LNCaP clone FGC (cell line): ENCODE measurements at places on chromosomes 13 and 19.

- no peak for DNase-seq
These were observed 1690.7 kb downstream of the SLITRK5 start for GRCh38 chr13:89361909-89362308.

GRCh38 chr13:53200498-53201453 lies 172.2 kb downstream of the OLFM4 start:
- DNase-seq = no peak

- DNase-seq = no peak
These were observed 24.2 kb downstream of the CEBPG start for GRCh38 chr19:33397536-33398360.

- DNase-seq = no peak
These were observed 17.7 kb downstream of the CEACAM8 start for GRCh38 chr19:42577016-42577415.

DNA sequence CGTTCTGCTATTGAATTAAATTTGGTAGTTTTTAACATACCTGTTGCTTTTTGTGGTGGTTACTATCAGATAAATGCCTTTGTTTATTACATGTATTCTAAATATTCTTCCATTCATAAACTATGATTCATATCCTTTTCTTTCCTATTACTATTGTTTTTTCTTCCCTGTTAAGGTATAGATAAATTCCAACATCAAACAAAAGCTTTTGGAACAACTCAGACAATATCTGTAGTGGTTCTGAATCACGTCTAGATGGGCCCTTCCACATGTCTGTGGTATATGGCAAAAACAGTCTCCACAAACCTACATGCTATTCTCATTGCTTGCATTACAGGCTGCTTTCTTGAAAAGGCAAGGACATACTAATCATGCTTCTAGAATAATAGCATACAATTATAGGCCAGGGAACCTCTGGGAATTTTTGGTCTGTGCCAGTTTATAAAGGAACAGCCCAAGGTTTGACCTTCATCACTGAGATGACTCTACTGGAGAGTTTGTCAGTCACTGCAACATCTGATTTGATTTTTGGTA lies 6.4 kb downstream of the LRCH1 start:
- DNase-seq = no peak

GRCh38 chr13:99973808-99974185 lies 2.2 kb upstream of the ZIC5 start:
- DNase-seq = no peak

DNA sequence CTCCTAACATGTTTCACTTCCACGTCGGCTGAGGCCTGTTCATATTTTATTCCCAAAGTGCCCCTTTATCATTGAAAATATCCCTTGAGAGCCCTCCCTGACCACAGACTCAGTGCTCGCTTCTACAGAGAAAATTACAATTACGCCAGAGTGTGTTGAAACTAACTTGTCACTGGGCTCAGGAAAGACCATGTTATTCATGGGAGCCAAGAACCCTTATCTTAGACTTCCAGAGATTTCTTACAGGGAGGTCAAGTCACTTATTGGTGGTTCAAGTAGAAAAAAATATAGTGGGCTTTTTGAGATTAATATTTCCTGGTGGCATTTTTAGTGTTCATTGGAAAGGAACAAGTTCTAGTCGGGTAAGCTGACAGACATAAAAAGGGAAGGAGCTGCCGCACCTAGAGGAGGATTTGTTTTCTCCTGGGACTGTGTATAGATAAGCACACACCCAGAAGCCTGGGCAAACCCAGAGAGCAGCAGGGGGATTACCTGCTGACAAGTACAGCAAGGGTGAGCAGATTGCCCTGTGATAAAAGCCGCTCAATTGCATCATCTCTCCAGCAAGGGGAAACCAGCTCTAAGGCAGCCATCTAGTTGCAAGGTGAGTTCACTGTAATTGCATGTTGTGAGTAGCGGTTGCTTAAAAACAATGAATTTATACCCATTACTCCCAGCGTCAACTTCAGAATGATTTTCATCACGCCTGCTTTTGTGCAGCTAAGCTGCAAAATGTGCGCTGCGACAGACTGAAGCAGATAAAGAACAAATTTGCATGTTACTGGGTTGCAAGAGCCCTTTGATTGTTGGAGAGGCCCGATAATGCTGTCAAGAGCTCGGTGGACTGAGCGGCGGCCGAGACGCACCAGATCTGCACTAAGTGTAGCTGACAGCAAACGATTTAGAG lies 46.2 kb downstream of the DCT start:
- no peak for DNase-seq

- no peak for DNase-seq
These were observed 73.1 kb downstream of the ABCC4 start for GRCh38 chr13:95228130-95228529.

DNA sequence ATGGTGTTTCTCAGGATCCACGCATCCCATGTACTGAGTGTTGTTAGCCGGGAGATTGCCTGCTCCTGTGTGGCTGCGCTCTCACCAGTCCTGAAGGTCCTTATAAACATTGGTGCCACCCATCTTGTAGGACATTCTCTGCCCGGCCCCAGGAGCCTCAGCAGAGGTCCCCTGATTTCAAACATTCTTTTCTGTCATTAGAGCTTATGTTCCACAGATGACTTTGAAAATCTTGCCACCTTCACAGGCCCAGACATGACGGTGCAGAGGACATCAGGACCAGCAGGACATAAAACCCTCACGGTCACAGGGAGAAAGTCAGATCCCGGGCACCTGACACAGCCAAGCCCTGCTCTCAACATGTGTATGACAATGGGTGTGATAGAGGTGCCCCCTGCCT lies 33.2 kb upstream of the PEPD start:
- DNase-seq = no peak

DNA sequence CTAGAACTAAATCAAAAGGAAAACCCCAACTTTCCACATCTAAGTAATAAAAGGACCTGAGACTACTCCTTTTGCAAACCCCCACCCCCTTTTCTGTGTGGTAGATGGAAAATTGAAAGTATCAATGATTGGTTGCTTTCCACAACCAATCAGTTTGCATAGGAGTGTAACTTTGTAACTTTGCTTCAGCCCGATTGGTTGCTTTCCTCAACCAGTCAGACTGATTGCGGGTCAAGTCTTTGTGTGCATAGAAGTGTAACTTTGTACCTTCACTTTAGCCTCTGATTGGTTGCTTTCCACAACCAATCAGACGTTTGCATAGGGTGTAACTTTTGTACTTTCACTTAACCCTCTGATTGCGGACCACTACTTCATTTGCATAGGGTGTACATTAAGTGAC lies 8.0 kb upstream of the B3GLCT start:
- no peak for DNase-seq

GRCh38 chr19:45779231-45780145 lies 2.8 kb downstream of the DMPK start:
- peak; percentile 39 for DNase-seq

- DNase-seq = no peak
These were observed at the start of gene SERP2 for GRCh38 chr13:44373601-44374347. SERP2 (plus strand) TSS chr13:44373824; CDS start chr13:44374026, 202 bp downstream.

DNA sequence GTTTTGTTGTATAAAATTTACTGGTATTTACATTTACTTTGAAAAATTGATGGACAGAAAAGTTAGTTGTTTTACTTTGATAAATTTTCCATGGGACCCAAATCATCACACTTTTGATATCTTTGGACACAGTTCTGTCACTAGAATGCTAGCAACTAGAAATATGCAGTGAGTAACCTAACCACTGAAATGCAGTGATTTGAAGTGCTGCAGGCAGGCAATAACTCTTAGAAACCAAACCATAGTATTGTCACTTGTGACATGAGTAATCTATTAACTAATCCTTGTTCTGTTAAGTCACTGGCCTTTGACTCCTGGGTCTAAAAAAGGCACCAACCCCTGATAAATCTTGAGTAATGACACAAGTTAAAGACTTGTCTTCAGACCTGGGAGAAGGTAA lies 620.0 kb upstream of the ATXN8OS start:
- no peak for DNase-seq

DNA sequence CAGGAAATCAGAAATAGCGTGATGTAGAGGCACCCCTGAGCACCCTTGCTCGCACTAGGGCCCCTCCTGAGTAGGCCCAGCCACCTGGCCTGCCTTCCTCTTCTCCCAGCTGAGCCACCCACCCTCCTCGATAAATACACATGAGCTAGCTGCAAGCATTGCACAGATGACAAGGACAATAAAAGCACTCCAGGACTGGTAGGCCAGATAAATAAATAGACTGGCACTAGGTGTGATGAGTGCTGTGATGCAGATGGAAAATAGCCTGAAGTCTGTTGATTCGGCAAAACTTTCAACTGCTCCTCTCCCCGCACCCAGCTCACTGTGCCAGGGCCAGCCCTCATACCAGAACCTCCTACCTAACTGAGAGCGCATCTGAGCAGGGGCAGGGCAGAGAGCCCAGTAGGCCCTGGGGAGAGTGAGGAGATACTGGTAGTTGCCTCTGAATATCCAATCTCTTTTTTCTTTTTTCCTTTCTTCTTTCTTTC lies 54.5 kb upstream of the GPI start:
- DNase-seq = peak; percentile 96

DNA sequence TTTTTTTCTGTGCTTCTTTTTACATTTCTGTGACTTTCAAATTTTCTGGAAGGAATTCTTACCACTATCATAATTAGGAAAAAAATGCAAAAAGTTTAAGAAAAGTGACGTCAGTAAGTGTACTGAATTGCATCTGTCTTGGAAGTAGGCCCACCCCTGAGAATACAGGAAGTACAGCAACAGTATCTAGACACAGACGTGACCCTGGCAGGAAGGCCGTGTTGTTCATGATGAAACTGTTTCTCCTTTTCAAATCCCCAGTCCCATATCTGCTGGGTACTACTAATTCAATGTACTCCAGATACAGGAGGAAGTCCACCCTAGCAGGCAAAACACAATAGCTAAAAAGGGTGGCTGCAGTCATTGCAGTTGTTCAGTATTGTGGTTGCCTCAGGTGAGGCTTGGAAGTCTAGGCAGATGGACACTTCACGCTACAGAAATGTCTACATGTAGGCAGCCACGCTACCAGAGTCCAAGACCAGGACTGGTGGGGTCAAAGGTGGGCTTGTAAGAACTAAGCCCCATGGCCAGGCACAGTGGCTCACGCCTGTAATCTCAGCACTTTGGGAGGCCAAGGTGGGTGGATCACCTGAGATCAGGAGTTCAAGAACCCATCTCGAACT lies 49.6 kb upstream of the MED4 start:
- no peak for DNase-seq

GRCh38 chr13:21011378-21011777 lies 50.0 kb downstream of the LATS2 start:
- DNase-seq = no peak

DNA sequence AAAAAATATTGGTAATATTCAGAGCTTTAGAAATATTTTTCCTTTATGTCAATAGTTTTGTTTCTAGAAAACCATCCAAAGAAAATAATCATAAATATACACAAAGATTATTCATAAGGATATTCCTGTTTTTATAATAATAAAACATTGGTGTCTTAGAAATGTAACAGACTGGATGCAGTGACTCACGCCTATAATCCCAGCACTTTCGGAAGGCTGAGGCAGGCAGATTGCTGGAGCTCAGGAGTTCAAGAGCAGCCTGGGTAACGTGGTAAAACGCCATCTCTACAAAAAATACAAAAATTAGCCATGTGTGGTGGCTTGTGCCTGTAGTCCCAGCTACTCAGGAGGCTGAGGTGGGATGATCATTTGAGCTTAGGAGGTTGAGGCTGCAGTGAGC lies 106.8 kb downstream of the DHRS12 start:
- DNase-seq = no peak

- DNase-seq = no peak
These were observed 255.1 kb upstream of the SOX21 start for GRCh38 chr13:94967183-94968039.

DNA sequence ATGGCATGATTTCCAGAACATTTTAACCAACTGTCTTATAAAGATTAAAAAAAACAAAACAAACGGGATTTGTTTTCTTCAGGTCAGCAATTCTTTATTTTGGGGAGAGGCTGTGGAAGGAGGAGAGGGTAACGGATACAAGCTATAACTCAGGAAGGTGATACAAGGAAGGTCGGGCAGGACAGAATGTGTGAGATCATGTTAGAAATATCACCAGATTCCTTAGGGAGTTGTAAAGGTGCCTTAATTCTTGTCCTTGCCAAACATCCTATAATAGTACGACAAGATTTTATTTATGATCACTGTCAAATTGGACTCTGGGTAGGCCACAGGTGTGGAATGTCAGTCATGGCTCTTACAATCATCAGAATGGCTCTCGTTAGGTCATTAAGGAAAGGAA lies 503.1 kb downstream of the DIAPH3 start:
- DNase-seq = no peak

DNA sequence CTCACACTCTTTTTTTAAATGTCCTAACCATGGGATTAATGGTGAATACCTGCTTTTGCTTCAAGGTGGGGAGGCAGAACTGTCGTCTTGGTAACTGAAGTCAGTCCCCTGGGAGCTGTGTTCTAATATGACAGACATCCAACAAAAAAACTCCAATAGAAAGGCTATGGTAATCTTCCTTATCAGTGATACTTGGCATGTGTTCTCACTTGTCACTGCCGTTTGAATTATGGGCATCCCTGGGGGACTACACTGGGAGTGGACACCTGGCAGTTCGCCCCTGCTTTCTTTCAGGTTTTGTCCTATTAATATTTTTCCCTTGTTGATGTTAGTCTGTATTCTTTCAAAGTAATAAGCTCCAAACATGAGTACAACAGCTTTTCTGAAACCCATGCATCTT lies 252.6 kb downstream of the SLITRK5 start:
- no peak for DNase-seq

GRCh38 chr19:13931391-13932148 lies 6.6 kb downstream of the PODNL1 start:
- DNase-seq = no peak

- DNase-seq = no peak
These were observed 23.1 kb upstream of the TNFRSF19 start for GRCh38 chr13:23547000-23547590.

- no peak for DNase-seq
These were observed at the start of gene TMEM38A for GRCh38 chr19:16660763-16661479. TMEM38A (plus strand) TSS chr19:16661139; CDS start chr19:16661218, 79 bp downstream.

DNA sequence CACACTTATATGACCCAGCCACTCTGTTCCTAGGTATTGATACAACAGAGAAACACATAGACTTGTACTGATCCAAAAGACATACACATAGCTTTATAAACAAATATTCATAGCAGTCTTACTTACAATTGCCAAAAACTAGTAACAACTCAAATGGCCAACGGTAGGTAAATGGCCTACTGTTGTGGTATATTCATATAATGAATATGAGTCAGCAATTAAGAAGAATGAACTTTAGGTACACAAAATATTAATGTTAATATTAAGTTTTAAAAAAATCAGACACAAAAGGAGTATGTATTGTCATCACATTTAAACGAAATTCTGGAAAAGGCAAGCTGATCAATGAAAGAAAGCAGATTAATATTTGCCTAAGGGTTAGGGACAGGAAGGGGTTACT lies 19.7 kb downstream of the KPNA3 start:
- DNase-seq = peak; percentile 45
